ENCODE measurements at places on chromosomes 7 and 10.

DNA sequence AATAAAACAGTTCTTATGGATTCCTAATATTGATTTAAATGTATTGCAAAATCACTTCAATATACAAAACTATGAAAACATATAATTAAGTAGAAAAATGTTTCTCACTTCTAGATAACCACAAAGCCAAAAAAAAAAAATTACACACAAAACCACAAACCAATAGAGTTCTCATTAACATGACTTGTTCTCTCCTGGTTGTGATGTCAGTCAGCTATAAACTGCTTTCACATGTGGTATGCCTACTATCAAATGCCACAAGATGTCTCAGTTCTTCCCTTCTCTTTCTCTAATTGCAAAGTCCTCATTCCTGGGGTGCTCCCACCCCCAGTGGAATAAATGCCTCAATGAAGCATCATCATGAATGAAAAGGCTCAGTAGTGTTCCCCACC, 16.6 kb downstream of the GNAI1 start:
- DNase-seq: no peak

DNA sequence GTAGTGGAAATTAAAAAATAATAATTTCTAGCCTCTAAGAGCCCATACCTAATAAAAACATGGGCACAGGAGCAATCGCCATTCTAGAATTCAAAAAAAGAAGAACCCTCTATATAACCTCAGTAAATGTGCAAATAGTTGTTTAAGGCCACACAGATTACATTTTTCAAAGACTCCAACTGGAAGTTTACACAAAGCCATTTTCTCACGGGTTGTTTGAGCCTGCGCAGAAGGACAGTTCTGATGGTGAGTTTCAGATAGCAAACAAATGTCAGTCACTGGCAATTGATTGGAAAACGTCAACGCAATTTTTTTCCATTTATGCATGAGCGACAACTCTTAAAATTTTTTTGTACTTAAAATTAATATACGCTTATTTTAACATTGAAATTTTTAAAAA, 23.0 kb upstream of the ELMO1 start:
- DNase-seq: no peak

DNA sequence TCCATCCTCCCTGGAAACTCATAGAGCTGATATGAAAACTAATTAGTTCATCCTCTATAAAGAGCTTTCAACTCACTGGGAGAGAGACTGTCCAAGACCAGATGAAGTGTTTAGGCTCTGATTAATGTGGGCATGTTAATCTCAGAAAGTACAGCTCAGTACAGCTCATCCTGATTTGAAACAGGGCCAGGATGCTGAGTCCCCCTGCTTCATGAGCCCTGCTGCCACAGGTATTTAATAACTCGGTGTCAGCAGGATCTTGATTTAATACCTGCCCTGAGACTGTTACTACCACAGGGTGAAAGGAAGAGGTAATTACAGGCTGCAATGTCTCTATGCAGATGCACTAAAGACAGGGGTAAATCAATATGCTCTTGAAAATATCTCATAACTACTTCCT, 10.8 kb downstream of the LMOD2 start:
- DNase-seq: peak; percentile 29

DNA sequence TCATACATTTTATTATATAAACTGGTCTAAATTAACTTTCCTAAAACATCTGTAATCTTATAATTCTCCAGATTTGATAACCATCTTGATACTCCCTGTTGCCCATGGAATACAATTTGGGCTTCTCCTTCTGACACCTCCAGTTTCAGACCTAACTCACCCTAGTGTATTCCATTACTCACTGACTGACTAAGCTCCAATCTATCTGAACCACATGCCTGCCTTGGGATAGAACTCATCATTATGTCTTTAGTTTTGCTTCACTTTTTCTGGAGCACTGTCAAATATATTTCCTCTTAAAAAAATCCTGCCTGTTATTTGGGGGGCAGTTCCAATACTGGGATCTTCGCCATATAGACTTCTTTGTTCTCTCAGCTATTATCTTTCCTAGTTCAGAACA, 4.9 kb upstream of the FOXP2 start:
- no peak for DNase-seq

All from NCI-H1417 treated with DMSO at 0.1 percent for 48 hours (cell line).